ENCODE measurements at places on chromosomes 11 and 22. TPM values are rescaled to one million over a fixed set of nuclear protein-coding genes. Genes with fewer than 3 reads are reported as not detected.
A peak's percentile ranks its signal among the peaks of the same experiment; 100 is the strongest.

DNA sequence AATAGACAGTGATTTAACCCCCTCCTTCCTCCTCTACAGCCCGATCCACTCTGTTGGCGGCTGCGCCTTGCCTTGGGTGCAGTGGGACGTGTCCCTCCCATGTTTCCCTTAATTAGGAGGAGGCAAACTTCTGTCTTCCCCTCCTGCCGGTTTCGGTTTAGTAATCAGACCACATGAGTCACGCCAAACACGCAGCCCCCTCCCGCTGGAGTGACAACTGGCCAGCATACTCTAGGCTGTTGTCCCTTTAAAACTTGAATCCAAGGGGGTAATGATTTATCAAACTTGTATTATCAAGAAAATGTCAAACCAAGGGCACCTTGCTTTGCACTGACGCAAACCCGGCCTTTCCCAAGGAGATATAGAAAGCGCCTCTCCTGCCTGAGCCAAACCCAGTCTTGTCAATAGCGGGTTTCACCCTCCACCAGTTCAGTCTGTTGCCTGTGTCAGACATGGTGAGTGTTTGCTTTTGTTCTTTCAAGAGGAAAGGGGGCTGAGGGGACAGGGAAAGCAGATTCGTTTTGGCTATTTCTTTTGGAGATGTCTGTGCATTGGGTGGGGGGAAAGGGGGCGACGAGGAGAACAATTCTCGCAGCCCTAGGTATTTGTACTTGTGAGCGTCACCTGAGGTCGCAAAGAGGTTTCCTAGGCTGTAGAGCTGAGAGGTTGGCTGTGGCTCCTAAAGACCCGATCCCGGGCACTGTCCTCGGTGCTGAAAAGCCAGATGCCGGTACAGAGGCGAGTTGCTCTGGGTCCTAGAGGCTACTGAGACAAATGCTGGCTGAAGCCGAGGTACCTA is at the start of gene SLC6A5:
TSS of gene SLC6A5 (plus strand) at position 388 of the 799 bp plus-strand sequence. CDS start at position 453, 65 bp downstream.
- peaks cover 92% of the 10 kb centered on the region for H3K27me3 ChIP-seq
- DNase-seq: no peak
- no peak within 1 kb of the TSS for H3K27ac ChIP-seq
- H3K36me3 ChIP-seq: peaks cover 8% of the 10 kb centered on the region
- no peak within 1 kb of the TSS for H3K4me3 ChIP-seq
- H3K4me1 ChIP-seq: peaks cover 12% of the 10 kb centered on the region

GRCh38 chr11:70532731-70533130 is 134.4 kb downstream of the CTTN start:
- no peak for DNase-seq
- H3K4me1 ChIP-seq: no peaks in the 10 kb centered on the region
- peaks cover 3% of the 10 kb centered on the region for H3K27me3 ChIP-seq
- H3K4me3 ChIP-seq: no peak overlapping the region
- H3K27ac ChIP-seq: no peak overlapping the region
- no peaks in the 10 kb centered on the region for H3K36me3 ChIP-seq

DNA sequence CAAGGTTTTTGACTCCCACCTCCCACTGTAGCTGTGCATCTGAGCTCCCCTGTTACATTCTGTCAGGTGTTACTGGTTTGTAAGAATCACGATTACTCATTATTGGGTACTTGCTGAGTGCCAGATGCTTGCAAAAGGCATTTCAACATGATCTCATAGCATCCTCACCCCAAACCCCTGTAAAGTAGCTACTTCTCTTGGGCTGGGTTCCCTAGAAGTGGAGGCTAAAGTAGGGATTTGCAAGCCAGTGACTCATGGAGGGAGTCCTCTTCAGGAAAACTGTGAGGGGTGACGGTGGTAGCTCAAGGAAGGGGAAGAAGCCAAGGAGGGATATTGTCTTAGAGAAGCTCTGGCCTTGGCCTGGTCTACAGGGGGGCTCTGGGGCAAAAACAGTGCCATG is 78.6 kb downstream of the TIMP3 start:
- H3K27ac ChIP-seq: no peak overlapping the region
- DNase-seq: no peak
- H3K4me3 ChIP-seq: no peak overlapping the region
- H3K36me3 ChIP-seq: no peaks in the 10 kb centered on the region
- no peaks in the 10 kb centered on the region for H3K27me3 ChIP-seq

- peaks cover 33% of the 10 kb centered on the region for H3K36me3 ChIP-seq
- no peak overlapping the region for H3K4me3 ChIP-seq
- H3K27ac ChIP-seq: peak overlapping the region; percentile 82
- no peak for DNase-seq
Measured at GRCh38 chr11:68565768-68566167, 105.2 kb downstream of the PPP6R3 start.

- no peaks in the 10 kb centered on the region for H3K4me1 ChIP-seq
- H3K27me3 ChIP-seq: peaks cover 23% of the 10 kb centered on the region
- H3K4me3 ChIP-seq: no peak overlapping the region
Measured at GRCh38 chr11:33366918-33367317, 109.7 kb downstream of the HIPK3 start.

- no peak for DNase-seq
- H3K4me1 ChIP-seq: peaks cover 4% of the 10 kb centered on the region
- H3K27ac ChIP-seq: no peak overlapping the region
- H3K36me3 ChIP-seq: no peaks in the 10 kb centered on the region
- H3K4me3 ChIP-seq: peak overlapping the region; percentile 89
- H3K27me3 ChIP-seq: no peaks in the 10 kb centered on the region
Measured at GRCh38 chr11:44949160-44950030, 1.3 kb downstream of the TP53I11 start.

DNA sequence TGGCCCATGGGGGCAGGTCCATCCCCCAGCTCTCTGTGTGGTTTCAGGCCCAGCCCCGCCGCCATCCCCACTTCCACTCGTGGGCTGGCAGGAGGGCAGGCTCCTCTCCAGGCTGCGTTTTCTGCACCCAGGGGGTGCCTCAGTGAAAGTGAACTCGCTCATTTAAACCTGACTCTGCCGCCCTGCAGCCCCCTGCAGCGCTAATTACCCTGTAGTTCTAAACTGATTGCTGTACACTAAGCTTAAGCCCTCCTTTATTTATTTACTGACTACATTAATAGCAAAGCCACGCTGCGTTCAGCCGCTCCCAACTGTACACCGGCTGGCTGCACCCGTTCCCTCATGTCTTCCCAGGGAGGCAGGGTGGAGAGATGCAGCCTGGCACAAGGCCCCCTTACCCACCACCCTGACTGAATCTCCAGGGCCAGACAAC is 36.6 kb upstream of the NNMT start:
- peaks cover 4% of the 10 kb centered on the region for H3K4me1 ChIP-seq
- H3K27ac ChIP-seq: peak overlapping the region; percentile 72
- H3K27me3 ChIP-seq: peaks cover 3% of the 10 kb centered on the region
- DNase-seq: no peak

DNA sequence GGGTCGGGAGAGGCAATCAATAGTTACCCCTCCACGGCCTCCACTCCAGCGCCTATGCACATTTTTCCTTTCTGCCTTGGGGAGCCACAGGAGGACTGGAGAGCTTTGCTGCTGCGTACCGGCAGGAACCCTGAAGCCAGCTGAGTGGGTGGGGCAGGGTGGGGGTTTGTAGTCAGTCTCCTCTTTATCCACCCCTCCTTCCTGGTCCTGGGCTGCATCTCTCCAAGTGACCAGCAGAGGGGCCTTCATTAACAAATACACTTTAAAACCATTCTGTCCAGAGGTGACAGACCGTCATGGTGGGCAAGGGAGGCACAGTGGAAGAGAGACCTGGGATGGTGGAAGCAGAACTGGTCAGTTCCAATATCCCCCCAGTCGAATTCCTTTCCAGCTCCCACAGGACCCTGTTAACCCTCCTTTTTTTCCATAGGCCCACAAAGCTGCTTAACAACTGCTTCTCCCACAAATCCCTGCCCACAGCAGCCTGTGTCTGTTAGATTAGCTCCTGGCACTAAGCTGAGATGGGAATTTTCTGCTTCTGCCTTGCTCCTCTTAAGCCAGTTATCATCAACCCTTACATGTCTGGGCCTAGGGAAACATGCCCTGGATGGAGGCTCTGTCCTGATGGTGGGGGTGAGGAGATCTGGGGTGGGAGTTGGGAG is 3.9 kb upstream of the ABCG4 start:
- DNase-seq: no peak
- H3K27ac ChIP-seq: no peak overlapping the region
- peaks cover 2% of the 10 kb centered on the region for H3K36me3 ChIP-seq
- peaks cover 14% of the 10 kb centered on the region for H3K4me1 ChIP-seq

DNA sequence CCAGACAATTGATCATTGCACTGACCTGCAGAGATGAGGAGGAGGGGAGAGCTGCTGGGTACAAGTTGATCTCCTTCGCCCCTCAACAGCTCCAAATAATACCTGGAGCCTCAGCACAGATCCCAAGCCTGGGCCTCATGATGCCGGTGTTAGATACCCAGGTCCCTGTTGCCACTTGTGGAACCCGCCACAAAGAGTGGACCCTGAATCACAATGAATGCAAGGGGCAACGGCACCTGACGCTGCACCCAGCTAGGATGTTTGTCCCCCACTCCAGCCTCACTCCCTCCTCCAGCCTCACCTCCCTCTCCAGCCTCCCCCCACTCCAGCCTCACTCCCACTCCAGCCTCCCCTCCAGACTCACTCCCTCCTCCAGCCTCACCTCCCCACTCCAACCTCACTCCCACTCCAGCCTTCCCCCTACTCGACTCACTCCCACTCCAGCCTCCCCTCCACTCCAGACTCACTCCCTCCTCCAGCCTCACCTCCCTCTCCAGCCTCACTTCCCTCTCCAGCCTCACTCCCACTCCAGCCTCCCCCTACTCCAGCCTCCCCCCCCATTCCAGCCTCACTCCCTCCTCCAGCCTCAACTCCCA is 879.0 kb downstream of the BRD1 start:
- H3K27me3 ChIP-seq: peaks cover 31% of the 10 kb centered on the region
- no peak overlapping the region for H3K27ac ChIP-seq

DNA sequence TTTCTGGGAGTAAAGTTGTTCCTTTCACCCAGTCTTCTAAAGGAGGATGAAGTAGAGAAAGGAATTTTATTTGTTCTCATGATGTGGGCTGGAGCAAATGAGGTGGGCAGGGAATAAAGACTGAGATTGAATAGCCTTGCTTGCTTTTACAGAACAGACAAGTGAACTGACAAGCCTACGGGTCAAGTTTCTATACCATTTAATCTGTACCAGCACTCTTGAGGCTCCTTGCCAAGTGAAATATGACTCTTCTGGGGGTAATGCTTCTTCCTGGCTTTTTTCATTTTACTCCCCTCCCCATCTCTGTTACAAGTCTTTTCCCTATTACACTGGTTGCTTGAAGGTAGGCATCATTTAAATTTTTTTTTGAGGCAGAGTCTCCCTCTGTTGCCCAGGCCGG is 54.8 kb downstream of the CSTPP1 start:
- H3K4me1 ChIP-seq: no peaks in the 10 kb centered on the region
- DNase-seq: no peak
- no peak overlapping the region for H3K4me3 ChIP-seq
- H3K36me3 ChIP-seq: peaks cover 53% of the 10 kb centered on the region
- no peak overlapping the region for H3K27ac ChIP-seq

DNA sequence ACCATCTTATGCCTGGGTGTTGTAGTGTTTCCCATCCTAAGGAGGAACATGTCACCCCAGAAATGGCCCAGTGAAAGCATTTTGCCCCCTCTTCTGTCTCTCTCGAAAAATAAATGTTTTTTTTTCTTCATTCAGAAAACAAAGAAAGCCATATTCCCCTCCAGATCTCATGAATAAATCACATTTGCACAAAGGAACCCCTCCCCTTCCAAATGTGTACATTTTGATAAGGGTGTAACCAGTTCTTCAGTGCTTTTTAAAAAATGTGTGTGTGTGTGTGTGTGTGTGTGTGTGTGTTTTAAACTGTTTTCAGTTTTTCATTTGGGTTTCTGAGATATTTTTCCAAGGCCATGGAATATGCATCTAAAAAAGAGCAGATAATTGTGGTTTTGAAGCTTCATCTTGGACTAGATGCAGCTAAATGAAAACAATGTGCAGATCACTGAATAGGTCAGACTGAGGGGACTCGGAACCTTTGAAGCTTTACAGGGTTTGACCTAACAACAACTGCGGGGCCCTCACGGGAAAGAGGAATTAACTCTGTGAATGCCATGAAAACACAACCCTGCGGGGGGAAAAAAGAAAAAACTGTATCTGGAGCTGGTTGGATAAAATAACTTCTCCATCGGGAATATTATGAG is 76.4 kb downstream of the YAP1 start:
- no peaks in the 10 kb centered on the region for H3K4me1 ChIP-seq
- no peak for DNase-seq
- no peak overlapping the region for H3K4me3 ChIP-seq
- H3K27ac ChIP-seq: no peak overlapping the region

GRCh38 chr11:441418-442274 is at the start of gene ANO9:
Gene ANO9, minus strand, starts transcription at chr11:442011. Its CDS starts 85 bp downstream, at chr11:441926.
- H3K4me1 ChIP-seq: peaks cover 9% of the 10 kb centered on the region
- H3K27me3 ChIP-seq: no peaks in the 10 kb centered on the region
- DNase-seq: peak; percentile 54
- no peak within 1 kb of the TSS for H3K27ac ChIP-seq

DNA sequence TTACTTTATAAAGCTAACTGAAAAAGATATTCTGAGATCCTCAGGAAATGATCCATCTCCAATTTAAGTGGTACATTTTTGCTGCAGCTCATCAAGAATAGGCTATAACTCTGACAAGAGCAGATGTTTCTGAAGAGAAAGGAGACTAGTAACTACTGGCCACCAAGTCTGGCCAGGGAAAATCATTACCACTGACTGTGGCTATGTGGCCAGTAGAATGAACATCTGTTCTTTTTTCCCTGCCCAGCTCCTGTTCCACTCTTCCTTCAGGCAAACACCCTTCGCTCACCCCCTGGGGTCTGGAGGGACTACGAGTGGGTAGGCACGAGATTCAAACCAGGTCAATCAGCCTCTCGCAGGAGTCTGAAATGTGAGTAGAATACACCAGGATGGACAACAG is 23.9 kb downstream of the TMEM123 start:
- H3K36me3 ChIP-seq: peaks cover 11% of the 10 kb centered on the region
- no peaks in the 10 kb centered on the region for H3K27me3 ChIP-seq
- peaks cover 40% of the 10 kb centered on the region for H3K4me1 ChIP-seq
- H3K27ac ChIP-seq: peak overlapping the region; percentile 91
- DNase-seq: no peak
- no peak overlapping the region for H3K4me3 ChIP-seq

GRCh38 chr11:88709567-88709966 is 356.2 kb downstream of the GRM5 start:
- no peak overlapping the region for H3K4me3 ChIP-seq
- no peaks in the 10 kb centered on the region for H3K27me3 ChIP-seq
- no peaks in the 10 kb centered on the region for H3K36me3 ChIP-seq
- H3K27ac ChIP-seq: no peak overlapping the region
- no peak for DNase-seq
- H3K4me1 ChIP-seq: peaks cover 6% of the 10 kb centered on the region

Gene OR5AR1
- total RNA-seq: not detected

Gene SLC6A5
- total RNA-seq: not detected

Gene INS
- not detected for total RNA-seq

Gene TENM4
- not detected for total RNA-seq

Gene DKK3
- 8.6 TPM for total RNA-seq

Gene CHADL
- total RNA-seq: 0.83 TPM

Gene ZDHHC8
- total RNA-seq: 93.5 TPM

Gene OR51B4
- not detected for total RNA-seq

Gene BAIAP2L2
- 2.7 TPM for total RNA-seq

All from naive thymus-derived CD8-positive, alpha-beta T cell (primary cell).